ENCODE measurements at places on chromosomes 2 and 18.
A peak's percentile ranks its signal among the peaks of the same experiment; 100 is the strongest.

GRCh38 chr2:173462892-173463840 lies 108.5 kb downstream of the CDCA7 start:
- DNase-seq: no peak

DNA sequence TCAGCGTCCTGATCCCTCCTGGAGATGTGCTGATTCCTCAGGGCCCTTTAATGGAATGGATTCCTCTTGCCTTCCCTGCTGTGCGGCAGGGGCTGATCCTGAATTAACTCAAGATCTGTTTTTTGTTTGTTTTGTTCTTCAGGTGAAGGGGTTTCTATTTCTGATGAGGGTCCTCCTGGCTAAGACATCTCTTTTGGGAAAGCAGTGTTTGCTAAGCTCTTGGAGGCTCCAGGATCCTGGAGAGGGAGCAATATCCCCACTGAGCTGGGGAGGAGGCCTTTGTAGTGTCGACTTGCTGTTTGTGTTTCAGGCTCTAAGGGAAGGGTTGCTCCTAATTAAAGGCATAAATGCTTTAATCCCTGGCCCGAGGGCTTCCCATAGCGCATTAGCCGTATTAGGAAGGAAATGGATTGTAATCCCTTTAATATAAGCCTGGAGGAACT lies 65.3 kb upstream of the FOXI3 start:
- DNase-seq: no peak

- no peak for DNase-seq
Measured at GRCh38 chr2:48230834-48231233, 299.1 kb upstream of the STON1 start.

DNA sequence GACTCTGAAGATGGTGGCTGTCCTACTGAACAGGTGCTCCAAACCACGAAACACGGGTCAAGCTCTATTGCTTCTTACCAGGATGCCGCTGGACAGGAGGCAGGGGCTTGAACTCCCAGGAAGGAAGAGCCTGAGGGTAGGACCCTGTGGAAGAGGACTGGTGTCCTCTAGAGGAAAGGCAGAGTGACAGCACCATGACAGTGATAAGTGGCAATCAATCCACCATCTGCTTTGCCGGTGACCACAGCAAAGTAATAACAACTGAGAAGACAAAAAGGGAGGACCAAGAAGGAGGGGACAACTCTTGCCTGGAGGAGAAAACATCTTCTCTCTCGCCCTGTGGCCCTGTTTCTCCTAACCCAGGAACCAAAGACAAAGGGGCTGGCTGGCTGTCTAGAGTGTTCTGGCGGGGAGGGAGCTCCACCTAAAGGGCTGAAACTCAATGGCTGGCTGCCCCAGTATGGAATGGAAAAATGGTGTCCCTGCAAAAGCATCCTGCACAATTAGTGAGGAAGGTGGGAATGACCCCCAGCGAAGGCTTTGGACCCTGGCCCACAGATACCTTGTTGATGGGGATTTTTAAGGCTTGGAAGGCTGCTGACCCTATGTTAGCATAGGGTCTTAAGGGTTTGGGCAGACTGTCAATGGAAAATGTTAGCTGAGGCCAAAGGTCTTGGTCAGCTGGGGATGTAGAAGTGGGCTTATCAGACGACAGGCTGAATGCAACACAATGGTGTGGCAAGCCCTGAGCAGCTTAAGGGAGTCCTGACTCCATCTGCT lies 35.4 kb downstream of the PROC start:
- DNase-seq: peak; percentile 12

DNA sequence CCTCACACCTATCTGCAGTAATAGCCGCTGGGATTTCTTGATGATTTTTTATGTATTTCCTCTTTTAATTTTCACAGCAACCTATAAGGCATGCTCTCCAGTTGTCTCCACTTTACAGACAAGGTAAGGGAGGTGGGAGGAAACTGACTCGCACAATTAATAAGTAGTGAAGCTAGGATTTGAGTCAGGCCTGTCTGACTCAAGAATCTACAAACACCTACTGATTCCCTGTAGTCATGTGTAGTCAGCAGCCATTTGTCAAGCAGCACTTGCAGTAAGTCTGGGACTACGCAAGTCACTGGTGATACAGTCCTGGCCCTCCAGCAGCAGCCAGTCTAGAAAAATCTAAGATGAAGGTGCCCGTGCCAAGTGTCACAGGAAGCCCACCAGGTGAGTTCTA lies 193.6 kb upstream of the PKDCC start:
- DNase-seq: no peak

GRCh38 chr2:209391776-209392401 lies 32.0 kb upstream of the MAP2 start:
- DNase-seq: peak; percentile 4

GRCh38 chr18:42892181-42892580 lies 223.3 kb downstream of the RIT2 start:
- DNase-seq: no peak

DNA sequence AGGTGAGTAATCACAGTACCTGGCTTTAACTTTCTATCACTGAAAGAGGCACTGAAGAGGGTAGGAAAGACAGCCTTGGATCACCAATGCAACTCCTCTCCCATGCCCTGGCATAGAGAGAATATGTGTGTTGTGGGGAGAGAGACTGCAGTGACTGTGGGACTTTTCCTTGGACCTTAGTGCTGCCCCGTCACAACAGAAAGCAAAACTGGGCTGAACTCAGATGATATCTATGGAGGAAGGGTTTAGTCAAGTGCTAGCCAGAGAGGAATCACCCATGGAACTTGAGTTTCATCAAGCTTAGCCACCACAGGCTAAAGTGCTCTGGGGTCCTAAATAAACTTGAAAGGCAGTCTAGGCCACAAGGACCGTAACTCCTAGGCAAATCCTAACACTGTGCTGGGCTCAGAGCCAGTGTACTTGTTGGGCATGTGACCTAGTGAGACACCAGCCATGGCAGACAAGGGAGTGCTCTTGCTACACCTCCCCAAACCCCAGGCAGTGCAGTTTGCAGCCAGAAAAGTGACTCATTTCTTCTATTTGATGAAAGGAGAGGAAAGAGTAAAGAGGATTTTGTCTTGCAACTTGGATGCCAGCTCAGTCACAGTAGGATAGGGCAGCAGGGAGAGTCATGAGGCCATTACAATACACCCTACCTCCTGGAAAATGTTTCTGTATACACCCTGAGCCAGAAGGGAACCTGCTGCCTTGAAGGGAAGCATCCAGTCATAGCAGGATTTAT lies 105.8 kb upstream of the SPOPL start:
- peak; percentile 66 for DNase-seq

DNA sequence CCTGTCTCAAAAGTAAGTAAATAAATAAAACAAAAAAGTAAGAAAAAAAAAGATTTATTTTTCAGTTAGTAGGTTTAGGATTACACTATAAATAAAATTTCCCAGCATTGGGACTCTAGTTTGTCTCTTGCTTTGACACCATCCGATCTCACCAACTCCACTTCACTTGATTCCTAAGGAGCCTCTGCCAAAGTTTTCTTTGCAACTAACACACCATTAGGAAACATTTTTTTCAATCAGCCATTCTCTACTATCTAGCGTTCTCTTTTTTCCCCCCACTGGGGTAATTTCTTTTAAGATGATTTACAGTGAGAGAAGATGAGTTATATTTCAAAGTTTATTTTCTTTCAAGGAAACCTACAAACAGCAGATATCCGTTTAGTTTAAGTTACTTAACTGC lies 10.6 kb upstream of the NEMP2 start:
- DNase-seq: peak; percentile 9

DNA sequence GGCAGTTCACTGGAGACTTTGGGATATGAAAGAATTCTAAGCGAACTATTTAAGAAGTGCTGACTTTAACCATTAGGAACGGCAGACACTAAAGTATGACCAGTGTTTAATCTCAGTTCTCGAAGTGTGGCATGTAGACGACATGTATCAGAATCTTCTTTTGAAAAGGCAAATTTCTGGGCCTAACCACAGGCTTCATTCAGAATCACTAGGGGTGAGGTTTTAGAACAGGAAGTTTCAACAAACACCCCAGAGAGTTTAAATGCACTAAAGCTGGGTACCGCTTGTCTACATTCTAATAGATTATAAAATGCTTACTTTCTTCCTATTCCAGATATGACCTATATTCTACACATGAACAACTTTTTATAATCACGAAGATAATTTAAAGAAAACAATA lies 180.3 kb downstream of the ANKRD44 start:
- DNase-seq: no peak

DNA sequence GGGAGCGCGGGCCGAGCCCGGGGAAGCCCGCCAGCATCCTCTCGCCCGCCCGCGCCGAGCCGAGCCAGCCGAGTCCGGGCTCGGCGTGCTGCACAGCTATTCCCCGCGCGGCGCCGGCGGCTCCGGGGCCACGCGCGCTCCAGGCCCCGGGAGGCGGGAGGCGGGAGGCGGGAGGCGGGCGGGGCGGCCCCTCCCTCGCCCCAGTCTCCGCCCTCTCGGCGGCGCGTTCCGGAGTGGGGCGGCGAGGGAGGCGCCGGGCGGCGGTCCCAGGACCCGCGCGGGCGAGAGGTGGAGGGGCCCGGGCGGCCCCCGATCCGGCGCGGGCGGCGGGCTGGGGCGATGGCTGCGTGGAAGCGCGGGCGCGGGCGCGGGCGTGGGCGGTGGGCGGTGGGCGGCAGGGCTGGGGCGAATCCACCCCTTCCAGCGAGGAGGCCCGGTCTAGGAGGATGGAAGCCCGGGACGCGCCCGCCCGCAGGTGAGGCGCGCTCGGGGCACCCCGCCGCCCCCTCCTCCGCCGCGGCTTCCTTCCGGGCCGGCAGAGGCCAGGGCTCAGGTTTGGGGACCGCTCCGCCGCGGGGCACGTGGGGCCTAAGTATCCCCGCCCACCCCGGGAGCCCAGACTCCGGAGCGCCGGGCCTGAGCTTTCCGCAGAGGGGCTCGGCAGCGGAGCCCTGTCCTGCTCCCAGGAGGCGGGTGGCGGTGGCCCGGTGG lies at the start of gene ADCY3:
TSS of gene ADCY3 (minus strand) at position 140 of the 711 bp plus-strand sequence. CDS start 1,250 bp downstream, outside the sequence.
- DNase-seq: peak; percentile 27

- no peak for DNase-seq
Measured at GRCh38 chr2:191604154-191604553, 73.8 kb upstream of the NABP1 start.

DNA sequence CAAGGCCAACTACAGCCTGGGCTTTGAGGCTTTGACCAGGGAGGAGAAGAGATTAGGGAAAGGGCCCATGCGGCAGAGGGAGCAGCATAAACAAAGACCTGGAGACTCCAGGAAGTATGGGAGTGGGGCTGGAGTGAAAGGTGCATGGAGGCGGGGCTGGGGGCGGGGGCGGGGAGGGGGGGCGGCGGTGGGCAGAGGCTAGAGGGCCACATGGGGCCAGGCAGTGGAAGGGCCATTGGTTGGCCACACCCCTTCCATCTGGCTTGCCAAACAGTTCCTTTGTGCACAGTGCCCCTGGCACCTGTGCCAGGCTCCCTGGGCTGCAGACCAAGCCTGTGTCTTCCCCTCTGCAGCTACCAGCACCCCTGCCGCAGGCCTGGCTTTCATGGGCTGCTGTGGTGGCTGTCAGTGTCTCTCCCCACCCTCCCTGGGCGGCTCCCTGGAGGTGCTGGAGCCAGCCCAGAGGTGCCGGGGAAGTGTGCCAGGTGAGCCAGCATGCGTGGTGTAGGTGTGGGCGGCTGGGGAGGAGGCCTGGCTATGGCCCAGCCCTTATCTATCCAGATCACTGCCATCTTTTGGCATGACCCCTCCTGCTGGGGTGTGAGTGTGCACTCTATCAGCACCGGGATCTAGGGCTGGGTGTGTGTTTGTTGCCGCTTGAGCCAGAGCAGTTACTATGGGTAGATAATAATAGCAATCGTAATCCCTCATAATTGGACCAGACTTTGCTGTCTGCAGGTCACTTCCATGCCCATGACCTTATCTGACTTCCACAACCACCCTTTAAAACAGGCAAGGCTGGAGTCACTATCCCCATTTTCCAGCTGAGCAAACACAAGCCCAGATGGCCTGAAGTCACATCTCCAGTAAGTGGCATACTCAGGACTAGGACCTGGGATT lies 30.5 kb downstream of the DNMT3A start:
- no peak for DNase-seq

DNA sequence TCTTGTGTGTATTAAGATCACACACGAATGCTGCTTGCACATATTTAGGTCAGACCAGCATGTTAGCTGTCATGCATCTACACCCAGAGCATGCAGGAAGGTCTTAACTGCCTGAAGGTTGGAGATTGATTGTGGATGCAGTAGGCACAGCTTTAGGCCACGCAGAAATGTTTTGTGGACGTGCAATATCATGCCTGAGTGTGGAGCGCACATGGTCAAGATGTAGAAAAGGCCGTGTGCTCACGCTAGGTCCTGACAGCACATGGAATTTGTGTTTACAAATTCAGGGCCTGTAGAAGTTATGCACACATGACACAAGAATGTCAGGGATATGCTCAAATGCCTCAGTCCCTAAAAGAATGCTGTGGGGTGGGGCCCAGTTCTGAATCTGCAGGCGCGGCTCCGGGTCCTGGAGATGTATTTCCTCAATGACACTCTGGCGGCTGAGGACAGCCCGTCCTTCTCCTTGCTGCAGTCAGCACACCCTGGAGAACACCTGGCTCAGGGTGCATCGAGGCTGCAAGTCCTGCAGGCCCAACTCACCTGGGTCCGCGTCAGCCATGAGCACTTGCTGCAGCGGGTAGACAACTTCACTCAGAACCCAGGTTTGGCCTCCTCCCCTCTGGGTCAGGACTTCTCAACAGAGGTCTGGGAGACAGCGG lies 27.9 kb downstream of the MARCO start:
- no peak for DNase-seq

DNA sequence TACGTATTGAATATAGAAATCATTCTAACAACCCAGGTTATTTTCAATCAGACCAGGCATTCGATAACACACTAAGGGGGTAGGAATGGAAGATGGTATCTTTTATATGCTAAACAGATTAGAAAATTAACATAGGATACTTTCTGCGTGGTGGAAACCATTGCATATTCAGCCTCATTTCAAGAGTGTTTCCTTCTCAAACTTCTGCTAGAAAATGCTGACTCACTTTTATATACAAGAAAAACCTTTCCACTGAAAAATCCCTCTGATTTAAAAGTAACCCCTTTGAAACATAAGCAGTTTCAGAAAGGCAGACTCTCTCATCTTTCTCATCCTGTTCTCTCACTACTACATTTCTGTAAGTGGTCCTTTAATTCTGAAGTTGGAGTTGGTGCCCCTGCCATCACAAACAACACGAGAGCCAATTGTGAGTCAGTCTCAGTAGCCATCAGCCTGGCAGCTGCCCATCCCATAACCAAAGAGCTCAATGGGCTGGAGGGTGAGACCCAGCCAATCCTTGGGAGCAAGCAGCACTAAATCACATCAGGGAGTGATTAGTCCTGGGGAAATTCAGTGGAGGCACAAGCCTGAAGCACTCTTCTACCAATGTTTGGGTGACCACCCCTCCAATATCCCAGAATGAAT lies 343.1 kb downstream of the CELF4 start:
- DNase-seq: peak; percentile 2

- DNase-seq: no peak
Measured at GRCh38 chr2:11008773-11009172, 97.0 kb downstream of the KCNF1 start.

DNA sequence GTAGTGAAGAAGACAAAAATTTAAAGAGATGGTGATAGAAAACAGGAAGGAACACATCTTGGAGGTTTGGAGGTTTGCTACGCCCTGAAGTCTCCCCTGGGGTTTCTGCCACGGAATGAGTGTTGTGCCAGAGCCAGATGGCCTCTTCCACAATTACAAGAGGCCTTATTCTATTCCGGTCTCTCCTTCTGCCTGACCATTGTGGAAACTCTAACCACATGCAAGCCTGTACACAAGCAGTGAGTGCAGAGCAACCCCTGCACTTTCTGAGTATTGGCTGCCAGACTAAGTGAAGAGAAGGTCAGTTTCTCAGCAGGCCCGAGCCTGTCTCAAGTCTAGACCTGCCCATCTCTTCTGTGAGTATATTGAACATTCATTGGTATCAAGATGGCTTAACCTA lies 22.7 kb upstream of the MYO1B start:
- DNase-seq: peak; percentile 78

- no peak for DNase-seq
Measured at GRCh38 chr18:8654503-8655451, 45.5 kb downstream of the RAB12 start.

All from LHCN-M2 (cell line).